ENCODE measurements at places on chromosomes 4 and X.

DNA sequence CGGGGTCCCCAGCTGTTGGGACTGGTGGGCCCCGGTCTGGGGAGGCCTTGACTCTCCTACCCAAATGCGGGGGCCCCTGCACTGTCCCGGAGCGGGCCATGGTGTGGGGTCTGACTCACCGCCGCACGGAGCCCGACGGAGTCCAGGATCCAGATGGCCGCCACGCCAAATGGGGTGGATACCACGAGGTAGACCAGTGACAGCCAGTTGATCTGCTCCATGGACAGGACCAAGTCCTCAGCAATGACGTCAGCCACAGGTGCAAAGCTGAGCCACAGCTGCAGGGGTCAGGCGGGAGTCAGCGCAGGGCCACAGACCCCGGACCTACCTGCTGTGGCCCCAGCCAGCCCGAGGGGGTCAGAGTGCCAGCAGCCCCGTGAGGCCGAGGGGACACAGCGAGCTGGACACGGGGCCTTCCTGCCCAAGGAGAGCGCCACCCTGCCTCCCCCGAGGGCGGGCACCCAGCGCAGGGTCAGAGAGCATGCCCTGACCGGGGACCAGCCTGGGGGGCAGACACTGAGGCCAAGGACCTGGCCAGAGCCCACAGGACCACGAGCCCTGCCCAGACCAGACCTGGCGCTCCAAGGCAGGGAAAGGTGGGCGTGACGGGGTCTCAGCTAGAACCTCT is 2.4 kb downstream of the SLC49A3 start:
- no peak for DNase-seq

GRCh38 chrX:9327747-9328145 is 137.1 kb upstream of the TBL1X start:
- DNase-seq, result peak; percentile 66

DNA sequence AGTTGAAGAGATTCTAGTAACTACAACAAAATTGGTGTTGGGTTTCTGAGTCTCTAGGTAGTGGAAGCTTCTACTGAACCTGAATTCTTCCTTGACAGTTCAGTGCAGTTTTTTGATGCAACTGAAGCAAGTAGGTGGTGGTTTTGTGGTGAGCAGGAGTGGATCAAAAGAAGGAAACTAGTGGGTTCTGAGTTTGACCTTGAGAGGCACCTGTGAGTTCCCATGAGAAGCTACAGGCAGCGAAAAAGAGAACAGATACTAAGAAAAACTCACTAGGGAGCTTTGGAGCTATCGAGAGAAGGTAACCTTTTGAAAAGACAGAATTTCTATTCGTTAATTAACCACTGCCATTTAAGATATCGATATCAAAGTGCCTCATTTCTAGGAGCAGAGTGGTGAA is 145.2 kb downstream of the PDHA2 start:
- no peak for DNase-seq

DNA sequence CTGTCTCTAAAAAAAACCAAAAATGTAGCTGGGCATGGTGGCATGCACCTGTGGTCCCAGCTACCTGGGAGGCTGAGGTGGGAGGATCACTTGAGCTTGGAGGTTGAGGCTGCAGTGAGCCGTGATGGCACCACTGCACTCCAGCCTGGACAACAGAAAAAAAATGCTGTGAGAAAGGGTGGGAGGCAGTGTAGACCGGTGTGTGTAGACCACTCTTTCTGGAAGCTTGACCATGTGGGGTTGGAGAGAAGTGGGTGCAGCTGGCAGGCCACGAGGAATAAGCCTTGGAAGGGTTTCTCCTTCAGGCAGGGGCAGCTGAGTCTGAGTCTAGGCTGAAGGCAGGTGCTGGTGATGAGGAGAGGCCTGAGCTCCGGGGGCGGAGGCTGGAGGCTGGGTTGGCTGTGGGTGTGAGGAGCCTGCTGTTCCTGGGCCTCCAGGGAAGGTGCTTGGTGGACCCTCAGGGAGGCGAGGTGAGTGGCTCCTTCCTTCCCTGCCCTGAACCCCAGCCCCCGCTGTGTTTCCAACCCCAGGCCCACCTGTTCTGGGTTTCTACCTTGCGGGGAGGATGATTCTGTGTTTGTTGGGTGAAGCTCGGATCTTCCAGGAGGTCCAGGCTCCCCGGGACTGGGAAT is 9.3 kb upstream of the TBC1D14 start:
- DNase-seq, result no peak

- no peak for DNase-seq
Measured at GRCh38 chrX:44400161-44400560, 56.7 kb upstream of the EFHC2 start.

- no peak for DNase-seq
Measured at GRCh38 chr4:3368841-3369760, 72.7 kb upstream of the HGFAC start.

Measured in AG10803 (cell line).